Ovary (tissue), 10 donors: ENCODE measurements at places on chromosomes 5 and 9.

DNA sequence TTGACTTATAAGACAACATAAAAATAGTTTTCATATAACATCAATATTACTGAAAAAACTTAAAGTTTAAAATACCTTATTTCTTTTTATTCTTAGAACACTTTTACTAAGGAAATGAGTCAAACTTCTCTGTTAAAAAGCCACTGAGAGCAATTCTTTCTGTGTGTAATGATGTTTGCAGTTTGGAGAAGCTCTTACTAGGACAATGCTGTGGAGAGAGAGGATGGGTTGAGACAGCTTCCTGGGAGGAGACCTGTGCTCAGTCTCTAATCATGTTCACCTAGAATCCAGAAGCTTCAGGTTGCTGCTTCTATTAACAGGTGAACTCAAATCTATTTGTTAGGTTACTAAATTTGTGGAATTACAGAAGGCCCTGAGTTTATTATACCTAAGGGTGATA, 198.5 kb downstream of the DNAH5 start:
- no peak for DNase-seq
- H3K27me3 ChIP-seq = no peaks in the 10 kb centered on the region
- H3K4me1 ChIP-seq = no peaks in the 10 kb centered on the region
- no peak overlapping the region for H3K4me3 ChIP-seq

- H3K27ac ChIP-seq = no peak overlapping the region
- H3K36me3 ChIP-seq = no peaks in the 10 kb centered on the region
- H3K4me3 ChIP-seq = peak overlapping the region; percentile 56
- DNase-seq = no peak
- peaks cover 4% of the 10 kb centered on the region for H3K4me1 ChIP-seq
These were observed 605 bp downstream of the CHSY3 start for GRCh38 chr5:129904667-129905472.

DNA sequence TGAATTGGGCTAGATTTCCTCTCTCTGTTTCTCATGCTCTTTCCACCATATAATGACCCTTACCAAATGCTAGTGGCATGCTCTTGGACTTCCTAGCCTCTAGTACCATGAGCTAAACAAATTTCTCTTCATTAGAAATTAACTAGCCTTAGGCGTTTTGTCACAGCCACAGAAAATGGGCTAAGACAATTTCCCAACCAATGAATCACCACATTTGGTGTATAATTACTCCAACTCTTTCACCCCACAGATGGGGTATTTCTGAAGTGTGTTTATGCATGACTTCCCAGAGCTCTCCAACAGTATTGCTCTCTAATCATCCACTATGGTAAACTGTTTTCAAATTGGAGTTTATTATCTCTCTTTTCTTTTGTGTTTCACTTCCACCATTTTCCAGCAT, 1041.1 kb upstream of the COX7C start:
- H3K4me1 ChIP-seq = no peaks in the 10 kb centered on the region
- no peak overlapping the region for H3K4me3 ChIP-seq
- H3K27me3 ChIP-seq = no peaks in the 10 kb centered on the region
- no peak for DNase-seq

DNA sequence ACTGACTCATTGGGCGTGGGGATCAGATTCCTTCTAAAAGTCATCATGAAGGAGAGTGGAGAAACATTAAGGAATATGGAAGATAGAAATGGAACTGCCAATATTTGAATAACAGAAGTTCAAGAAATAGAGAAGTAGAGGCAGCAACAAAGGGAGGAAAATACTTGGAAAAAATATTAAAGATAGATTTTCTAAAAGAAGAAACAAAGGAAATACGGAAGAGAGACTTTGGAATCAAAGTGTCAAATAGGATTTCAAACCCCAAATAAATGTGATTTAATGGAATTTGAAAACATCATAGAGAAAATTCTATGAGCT, 605.1 kb upstream of the KLF4 start:
- no peak for DNase-seq
- H3K36me3 ChIP-seq = no peaks in the 10 kb centered on the region
- no peak overlapping the region for H3K27ac ChIP-seq
- H3K27me3 ChIP-seq = no peaks in the 10 kb centered on the region
- no peaks in the 10 kb centered on the region for H3K4me1 ChIP-seq

GRCh38 chr5:115583474-115583873, 18.8 kb downstream of the TICAM2 start:
- no peaks in the 10 kb centered on the region for H3K27me3 ChIP-seq
- H3K4me3 ChIP-seq = no peak overlapping the region
- no peak for DNase-seq
- no peaks in the 10 kb centered on the region for H3K36me3 ChIP-seq
- no peaks in the 10 kb centered on the region for H3K4me1 ChIP-seq

- no peak for DNase-seq
- no peaks in the 10 kb centered on the region for H3K27me3 ChIP-seq
- H3K4me1 ChIP-seq = no peaks in the 10 kb centered on the region
- H3K27ac ChIP-seq = no peak overlapping the region
These were observed 61.4 kb upstream of the ALDH1B1 start for GRCh38 chr9:38331141-38331540.

GRCh38 chr9:136722093-136722968, 10.0 kb downstream of the DIPK1B start:
- peaks cover 10% of the 10 kb centered on the region for H3K4me1 ChIP-seq
- no peak overlapping the region for H3K4me3 ChIP-seq
- H3K27me3 ChIP-seq = no peaks in the 10 kb centered on the region
- no peak overlapping the region for H3K27ac ChIP-seq
- no peaks in the 10 kb centered on the region for H3K36me3 ChIP-seq
- DNase-seq = no peak

- DNase-seq = no peak
- no peak overlapping the region for H3K4me3 ChIP-seq
- no peaks in the 10 kb centered on the region for H3K27me3 ChIP-seq
- H3K36me3 ChIP-seq = no peaks in the 10 kb centered on the region
- no peaks in the 10 kb centered on the region for H3K4me1 ChIP-seq
- H3K27ac ChIP-seq = no peak overlapping the region
These were observed 1696.5 kb downstream of the MAT2B start for GRCh38 chr5:165201771-165202518.

GRCh38 chr5:111116550-111116949, 24.4 kb downstream of the WDR36 start:
- no peaks in the 10 kb centered on the region for H3K27me3 ChIP-seq
- no peaks in the 10 kb centered on the region for H3K4me1 ChIP-seq
- H3K36me3 ChIP-seq = no peaks in the 10 kb centered on the region
- no peak for DNase-seq

DNA sequence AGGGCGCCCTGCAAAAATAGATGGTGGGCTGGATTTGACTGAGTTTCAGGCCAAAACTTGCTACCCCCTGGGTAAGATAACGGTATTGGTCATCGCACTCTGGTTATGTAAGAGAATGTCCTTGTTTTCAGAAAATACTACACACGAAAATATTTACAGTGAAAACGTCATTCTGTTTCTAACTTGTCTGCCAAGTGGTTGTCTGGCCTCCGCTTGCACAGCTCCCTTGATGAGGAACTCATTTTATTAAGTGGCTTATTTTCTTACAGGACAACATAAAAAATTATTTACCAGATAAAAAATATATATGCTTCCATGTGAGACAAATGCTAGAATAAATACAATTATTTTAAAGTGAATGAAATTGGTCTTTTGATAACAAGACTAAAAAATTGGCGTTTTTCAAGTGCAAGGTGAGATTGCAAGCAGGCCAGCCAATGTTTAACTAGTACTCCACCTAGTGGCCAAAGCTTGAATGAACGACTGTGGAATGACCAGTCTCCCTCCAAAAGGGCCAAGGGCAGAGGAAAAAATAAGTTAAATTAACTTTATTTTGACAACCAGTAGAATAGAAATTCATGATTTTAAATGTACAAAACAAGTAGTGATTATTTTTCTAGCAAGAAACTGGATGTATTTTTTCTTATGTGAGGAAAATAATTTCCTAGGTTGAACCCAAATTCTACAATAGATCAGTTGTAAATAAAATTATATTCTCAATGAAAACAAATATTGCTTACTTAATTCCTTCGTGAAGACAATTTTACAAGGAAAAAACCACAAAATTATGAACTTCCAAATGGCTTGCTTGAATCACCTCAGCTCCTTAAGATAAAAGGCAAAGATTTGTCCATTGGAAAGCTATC, 93.2 kb downstream of the ZFAND5 start:
- H3K4me3 ChIP-seq = no peak overlapping the region
- H3K36me3 ChIP-seq = no peaks in the 10 kb centered on the region
- DNase-seq = no peak
- no peaks in the 10 kb centered on the region for H3K27me3 ChIP-seq
- H3K4me1 ChIP-seq = no peaks in the 10 kb centered on the region

GRCh38 chr9:98332405-98332831, 77.0 kb upstream of the TBC1D2 start:
- H3K27me3 ChIP-seq = no peaks in the 10 kb centered on the region
- no peaks in the 10 kb centered on the region for H3K4me1 ChIP-seq
- H3K4me3 ChIP-seq = no peak overlapping the region

DNA sequence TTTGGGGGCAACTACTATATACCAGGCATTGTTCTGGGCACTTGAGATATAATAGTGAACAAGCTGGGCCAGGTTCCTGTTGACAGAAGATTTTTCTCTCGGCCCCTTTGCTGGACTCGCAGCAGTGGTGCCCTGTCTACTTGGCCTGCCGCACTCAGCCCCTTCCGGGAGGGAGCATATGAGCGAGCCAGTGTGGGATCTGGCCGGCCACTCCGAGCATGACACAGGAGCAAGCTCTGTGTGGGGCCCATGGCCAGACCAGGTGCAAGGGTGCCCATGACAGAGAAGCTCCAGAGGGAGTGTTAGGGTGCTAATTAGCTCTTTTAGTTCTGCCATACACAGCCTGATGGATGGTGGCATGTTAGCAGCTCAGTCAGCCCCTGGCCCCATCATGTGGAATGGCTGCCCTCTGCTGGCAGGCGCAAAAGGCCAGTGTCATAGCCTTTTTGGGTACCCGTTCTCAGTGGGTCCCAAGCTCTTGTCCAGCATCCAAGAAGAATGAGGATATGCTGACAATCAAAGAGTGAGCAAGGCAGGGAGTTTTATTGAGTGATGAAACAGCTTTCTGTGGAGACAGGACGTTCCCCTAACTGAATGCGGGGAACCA, 9.3 kb upstream of the KIF4B start:
- DNase-seq = no peak
- H3K27ac ChIP-seq = no peak overlapping the region
- H3K4me1 ChIP-seq = no peaks in the 10 kb centered on the region
- H3K4me3 ChIP-seq = no peak overlapping the region

DNA sequence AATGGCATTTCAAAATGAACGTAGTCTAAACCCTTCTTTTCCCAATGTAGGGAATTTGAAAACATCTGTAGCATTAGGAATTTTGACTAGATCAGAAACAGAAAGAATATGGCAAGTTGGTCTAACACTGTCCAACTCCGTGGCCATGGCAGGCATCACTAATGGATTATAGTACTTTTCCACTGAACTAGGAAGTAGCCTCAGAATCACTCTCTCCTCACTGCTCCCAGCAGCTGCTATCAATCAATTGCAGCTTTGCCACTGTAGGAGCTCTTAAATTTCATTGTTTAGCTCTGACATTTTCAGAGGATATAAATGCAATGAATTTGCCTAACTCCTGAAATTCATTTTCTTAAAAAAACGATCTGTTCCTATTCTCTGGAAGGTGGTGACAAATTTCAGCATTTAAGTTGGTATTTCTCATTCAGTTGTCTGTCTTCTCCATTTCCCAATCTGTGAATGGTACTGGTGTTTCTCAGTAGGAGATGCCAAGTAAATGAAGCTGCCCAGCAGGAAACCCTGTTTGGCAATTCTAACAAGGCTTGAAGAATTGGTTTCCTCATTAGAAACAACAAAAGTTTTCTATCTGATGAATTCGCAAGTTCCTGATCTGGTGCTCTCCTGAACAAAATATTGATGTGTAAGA, 64.7 kb downstream of the TLR4 start:
- no peaks in the 10 kb centered on the region for H3K36me3 ChIP-seq
- no peak overlapping the region for H3K4me3 ChIP-seq
- H3K27ac ChIP-seq = no peak overlapping the region
- no peak for DNase-seq

GRCh38 chr5:74233091-74233490, 407.4 kb downstream of the ENC1 start:
- DNase-seq = no peak
- H3K36me3 ChIP-seq = no peaks in the 10 kb centered on the region
- H3K27me3 ChIP-seq = no peaks in the 10 kb centered on the region
- H3K4me3 ChIP-seq = no peak overlapping the region
- no peak overlapping the region for H3K27ac ChIP-seq
- H3K4me1 ChIP-seq = no peaks in the 10 kb centered on the region
